ENCODE measurements at places on chromosomes 1 and 21.

DNA sequence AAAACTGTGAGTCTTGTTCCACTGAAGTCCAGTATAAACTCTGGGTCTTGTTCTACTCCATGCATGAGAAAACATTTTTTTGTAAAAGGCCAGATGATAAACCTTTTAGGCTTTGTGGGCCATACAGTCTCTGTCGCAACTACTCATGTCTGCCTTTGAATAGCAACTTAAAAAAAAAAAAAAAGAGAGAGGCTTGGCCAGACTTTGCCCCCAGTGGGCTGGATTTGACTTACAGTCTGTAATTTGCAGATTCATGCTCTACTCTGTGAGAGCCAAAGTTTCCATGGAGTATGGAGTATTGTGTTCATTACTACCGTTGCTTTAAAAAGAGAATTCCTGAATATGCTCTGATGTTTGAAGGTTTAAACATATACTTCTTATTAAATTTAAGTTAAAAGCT is 654.9 kb upstream of the PKN2 start:
- DNase-seq: no peak

- no peak for DNase-seq
Measured at GRCh38 chr1:192476802-192477298, 98.7 kb upstream of the RGS1 start.

- DNase-seq: no peak
Measured at GRCh38 chr1:53482441-53483153, 23.4 kb downstream of the DMRTB1 start.

DNA sequence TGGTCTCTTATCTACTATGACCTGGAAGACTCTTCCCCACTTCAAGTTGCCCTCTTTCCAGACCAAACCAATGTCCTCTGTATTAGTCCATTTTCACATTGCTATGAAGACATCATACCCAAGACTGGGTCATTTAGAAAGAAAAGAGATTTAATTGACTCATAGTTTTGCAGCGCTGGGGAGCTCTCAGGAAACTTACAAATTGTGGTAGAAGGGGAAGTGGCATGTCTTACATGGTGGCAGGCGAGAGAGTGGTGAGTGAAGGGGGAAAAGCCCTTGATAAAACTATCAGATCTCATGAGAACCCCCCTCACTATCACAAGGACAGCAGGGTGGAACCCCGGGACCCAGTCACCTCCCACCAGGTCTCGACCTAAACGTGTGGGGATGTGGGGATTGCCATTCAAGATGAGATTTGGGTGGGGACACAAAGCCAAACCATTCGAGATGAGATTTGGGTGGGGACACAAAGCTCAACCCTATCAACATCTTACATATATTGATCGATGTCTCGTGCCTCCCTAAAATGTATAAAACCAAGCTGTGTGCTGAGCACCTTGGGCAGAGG is 14.2 kb upstream of the AGPAT3 start:
- no peak for DNase-seq

DNA sequence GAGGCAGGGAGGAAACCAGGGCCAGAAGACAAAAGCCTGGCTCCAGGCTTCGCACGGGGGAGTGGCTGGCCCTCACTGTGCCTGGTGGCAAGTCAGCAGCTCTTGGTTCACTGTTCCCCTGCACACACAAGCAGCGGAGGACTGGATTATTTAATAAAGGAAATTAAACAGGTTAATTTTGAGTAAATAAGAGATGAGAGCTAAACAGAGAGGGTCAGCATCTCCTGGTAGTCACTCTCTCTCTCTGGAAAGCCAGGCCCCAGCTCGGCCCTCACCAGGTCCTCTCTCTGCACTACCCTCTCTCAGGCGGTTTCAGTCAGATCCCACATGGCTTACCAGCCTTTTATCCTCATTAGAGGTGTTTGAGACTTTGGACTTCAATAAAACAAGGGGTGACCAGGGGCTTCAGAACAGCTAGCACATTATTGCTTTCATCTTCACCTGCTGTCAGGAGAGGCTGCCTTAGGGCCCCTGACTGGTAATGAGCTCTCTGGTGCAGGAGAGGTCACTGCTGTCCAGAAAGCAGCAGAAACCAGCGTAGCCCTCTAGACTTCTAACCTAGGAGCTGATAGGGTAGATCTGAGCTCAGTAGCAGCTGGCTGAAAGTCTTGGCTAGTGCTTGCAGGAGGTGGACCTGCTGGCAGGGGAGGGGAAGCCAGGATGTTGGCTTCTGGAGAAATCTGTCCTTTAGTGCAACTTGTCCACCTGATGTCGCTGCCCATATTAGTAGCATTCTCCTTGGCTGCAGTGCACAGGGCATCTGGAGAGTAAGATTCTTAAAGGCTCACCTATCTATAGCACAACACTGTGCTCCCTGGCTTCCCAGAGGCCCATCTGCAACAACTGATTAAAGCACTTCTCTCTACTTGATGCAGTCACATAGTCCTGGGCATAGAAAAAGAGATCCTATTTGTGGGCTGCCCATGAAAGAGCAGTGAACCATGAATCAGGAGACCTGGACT is 45.9 kb downstream of the SYT6 start:
- no peak for DNase-seq

GRCh38 chr1:48109390-48110013 is 112.3 kb upstream of the TRABD2B start:
- no peak for DNase-seq

GRCh38 chr1:2228157-2228594 is at the start of gene SKI:
TSS of gene SKI (plus strand) at chr1:2228319. CDS start at chr1:2228767, 448 bp downstream.
- no peak for DNase-seq

GRCh38 chr1:228963795-228964177 is 228.5 kb downstream of the RHOU start:
- DNase-seq: no peak

GRCh38 chr1:88777604-88778149 is 93.6 kb downstream of the PKN2 start:
- no peak for DNase-seq

- DNase-seq: no peak
Measured at GRCh38 chr1:87334351-87335174, 5.9 kb downstream of the LMO4 start.

- DNase-seq: no peak
Measured at GRCh38 chr1:194117582-194117981, 931.2 kb upstream of the B3GALT2 start.

DNA sequence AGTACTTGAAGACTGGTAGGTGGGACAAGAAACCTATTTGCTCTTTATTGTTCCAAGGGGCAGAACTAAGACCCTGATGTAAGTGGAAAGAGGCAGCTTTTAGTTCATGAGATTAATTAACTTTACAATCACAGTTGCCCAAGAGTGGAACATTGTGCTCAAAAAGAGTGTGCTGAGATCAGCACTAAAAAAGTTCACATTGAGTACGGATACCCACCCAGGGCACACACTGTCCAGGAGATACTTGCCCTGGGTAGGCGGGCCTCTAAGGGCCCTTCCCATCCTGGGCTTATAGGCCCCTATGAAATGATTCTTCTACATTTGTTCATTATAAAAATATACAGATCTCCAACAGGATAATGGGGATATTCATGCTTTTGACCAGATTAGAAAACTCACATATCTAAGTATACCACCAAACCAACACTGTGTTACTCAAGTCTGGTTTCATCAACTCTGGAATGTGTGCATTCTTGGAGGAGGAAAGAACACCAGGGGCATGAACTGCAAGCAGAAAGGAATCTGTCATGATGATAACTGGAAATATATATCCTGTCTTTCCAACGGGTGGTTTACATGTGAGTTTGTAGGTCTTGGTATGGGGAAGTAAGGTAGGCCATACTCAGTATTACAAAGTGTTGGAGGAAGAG is 626.2 kb downstream of the SMYD3 start:
- DNase-seq: no peak

- DNase-seq: no peak
Measured at GRCh38 chr1:77468257-77468948, 186.6 kb downstream of the AK5 start.

- no peak for DNase-seq
Measured at GRCh38 chr21:22516230-22516629, 1518.0 kb downstream of the NCAM2 start.

- no peak for DNase-seq
Measured at GRCh38 chr1:5660141-5660935, 331.9 kb downstream of the NPHP4 start.

DNA sequence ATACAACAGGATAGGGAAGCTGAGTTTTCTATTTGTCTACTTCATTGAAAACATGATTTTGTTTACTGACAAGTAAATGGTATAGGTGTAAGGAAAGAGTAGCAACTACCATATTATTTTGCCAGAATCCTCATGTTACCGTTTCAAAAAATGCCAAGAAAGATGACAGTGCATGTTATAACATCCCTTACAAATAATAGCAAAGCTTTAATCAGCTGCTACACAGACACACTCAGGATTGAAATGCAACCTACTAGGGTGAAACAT is 331.5 kb downstream of the CHRM3 start:
- no peak for DNase-seq

DNA sequence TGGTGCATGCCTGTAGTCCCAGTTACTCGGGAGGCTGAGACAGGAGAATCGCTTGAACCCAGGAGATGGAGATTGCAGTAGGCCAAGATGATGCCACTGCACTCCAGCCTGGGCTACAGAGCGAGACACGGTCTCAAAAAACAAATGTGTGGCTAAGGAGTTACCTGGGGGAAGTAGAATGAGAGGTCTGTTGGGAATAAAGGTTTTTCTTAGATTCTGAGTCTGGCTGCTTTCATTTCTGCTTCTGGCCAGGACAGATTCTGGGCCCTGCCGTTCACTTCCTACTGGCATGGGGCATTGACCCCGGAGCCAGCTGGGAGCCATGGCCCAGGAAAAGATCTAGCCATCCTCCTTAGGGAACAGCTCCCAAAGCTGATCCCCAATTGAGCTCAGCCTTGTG is 420 bp upstream of the DCDC2B start:
- DNase-seq: no peak

DNA sequence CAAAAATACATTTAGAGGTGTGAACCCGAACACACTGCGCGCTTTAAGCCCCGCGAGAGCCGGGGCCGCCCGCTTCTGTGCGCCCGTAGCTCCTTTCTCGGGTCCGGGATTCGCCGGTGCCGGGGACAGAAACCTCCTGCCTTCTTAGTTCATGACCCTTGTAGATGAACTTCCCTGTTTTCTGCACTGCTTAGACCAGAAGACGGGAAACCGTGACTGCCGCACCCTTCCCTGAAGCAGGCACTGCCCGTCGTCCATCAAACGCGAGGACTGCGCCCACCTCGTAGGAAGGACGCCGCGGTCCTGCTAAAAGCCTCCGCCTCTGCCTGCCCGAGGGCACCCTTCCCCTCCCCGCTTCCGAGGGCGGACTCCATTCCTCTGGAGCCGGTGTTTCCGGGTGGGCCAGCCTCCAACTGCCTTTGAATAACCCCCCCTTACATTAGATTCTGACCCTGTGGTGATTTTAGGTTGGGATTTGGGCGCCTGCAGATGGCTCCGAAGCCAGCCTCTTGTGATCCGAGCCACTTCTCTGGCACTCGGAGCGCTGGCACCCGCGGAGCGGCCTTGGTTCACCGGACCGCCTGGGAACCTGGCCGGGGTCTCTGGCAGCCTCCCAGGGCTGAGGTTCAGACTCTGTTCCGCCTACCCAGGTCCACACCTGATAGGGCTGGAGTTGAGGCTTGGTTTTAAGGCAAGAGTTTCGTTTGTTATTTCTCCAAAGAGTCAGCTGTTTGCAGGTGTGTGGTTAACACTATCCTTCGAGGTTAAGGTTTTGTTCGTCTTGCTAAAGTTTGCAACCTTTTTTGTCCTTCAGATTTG is 1.2 kb upstream of the PTTG1IP start:
- DNase-seq: peak; percentile 16

DNA sequence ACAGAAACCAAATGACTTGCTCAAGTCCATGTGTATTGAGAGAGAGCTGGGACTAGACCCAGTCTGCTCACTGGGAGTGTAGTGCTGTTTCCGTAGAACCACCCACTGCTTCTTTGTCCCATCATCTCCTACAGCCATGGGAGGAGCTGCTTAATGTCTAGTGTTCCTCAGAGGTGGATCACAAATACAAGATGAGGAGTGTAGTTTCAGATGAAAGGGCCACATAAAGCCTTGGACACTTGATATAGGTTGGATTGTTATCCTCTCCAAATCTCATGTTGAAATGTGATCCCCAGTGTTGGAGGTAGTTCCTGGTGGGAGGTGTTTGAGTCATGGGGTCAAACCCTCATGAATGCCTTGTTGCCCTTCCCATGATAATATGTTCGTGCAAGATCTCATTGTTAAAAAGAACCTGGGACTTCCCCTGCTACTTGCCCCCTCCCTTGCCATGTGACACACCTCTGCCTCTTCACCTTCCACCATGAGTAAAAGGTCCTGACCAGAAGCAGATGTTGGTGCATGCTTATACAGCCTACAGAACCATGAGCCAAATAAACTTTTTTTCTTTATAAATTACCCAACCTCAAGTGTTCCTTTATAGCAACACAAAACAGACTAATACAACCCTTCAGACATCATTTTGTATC is 127.5 kb upstream of the DNAH14 start:
- no peak for DNase-seq

DNA sequence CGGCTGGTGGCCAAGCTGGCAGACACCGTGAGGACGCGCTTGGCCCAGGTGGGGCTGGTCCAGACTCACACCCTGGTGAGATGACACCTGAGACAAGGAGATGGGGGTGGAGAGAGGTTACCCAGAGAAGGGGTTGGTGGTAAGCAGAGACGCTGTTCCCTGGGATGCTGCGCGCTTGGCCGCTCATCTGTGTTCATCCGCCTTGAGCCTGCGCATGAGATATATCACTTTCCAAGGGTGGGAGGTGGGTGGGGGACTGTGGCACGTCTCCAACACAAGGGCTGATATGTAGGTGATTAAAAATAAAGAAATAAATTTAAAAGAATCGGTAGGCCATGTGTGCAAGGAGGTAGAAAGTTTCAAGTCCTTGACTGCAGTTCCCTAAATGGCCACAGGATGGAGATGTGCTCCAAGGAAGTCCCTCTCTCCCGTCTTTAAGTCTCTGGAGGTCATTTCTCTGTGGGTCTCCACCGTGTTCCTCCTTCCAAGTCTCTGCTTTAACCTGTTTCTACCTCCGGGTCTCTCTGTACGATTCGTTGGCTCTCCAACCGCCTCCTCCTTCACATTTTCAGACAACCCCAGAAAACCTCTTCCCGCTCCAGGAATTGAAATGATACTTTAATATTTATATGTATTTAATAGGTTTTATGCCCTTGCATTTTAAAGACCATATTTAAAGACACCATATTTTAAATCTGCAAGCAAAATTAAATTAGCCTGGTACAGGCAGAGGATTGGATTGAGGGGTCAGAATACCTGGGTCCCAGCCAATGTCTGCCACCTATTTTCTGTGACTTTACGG is 4.5 kb downstream of the TTC24 start:
- DNase-seq: peak; percentile 75

GRCh38 chr1:3459940-3460671 is 5.6 kb downstream of the ARHGEF16 start:
- no peak for DNase-seq

GRCh38 chr1:40754201-40754600 is 29.4 kb upstream of the KCNQ4 start:
- no peak for DNase-seq

DNA sequence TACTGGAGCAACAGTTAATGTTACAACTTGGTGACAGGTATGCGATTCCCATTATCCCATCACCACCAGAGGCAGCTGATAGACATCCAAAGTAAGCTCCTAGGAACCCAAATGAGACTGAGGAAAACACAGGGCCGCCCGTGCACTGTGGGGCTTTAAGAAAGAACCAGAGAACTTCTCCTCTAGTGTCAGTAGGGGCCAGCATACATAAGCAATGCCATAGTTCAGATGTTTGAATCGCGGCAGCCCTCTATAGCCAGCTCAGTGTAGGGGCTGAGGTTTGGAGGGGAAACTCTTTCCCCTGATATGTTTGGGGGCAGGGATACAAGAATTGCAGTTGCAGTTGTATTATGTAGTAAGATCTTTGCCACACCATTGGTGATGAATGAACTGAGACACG is 593.3 kb upstream of the NCAM2 start:
- DNase-seq: no peak

Measured in activated CD4-positive, alpha-beta T cell treated with anti-CD3 and anti-CD28 coated beads, Interleukin-2, amount 50 U/mL, for 1 hour (primary cell).